ENCODE measurements at places on chromosomes 6 and 20. TPM values are rescaled to one million over a fixed set of nuclear protein-coding genes. Genes with fewer than 3 reads are reported as not detected.

DNA sequence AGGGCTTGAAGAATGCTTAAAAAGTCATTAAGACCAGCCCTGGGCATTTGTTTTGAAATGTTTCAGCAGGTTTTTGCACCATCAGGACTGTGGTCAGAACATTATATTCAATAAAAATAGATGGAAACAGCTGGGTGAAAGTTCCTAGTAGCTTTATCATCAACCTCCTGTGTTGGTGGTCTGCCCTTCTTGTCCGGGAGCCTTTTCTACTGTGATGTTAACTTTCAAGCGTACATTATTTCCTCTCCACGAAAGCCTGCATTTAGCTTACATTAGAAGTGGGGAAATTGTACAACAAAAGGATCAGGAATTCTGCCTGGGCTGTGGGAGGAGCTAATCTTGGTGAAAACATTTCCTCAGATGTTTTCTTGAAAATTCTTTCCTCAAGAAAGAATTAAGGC lies 71.1 kb downstream of the LAMA4 start:
- DNase-seq = no peak

PPP1R14C gene
- total RNA-seq = 0.09 TPM

NPEPL1 gene
- 19.3 TPM for total RNA-seq

DNA sequence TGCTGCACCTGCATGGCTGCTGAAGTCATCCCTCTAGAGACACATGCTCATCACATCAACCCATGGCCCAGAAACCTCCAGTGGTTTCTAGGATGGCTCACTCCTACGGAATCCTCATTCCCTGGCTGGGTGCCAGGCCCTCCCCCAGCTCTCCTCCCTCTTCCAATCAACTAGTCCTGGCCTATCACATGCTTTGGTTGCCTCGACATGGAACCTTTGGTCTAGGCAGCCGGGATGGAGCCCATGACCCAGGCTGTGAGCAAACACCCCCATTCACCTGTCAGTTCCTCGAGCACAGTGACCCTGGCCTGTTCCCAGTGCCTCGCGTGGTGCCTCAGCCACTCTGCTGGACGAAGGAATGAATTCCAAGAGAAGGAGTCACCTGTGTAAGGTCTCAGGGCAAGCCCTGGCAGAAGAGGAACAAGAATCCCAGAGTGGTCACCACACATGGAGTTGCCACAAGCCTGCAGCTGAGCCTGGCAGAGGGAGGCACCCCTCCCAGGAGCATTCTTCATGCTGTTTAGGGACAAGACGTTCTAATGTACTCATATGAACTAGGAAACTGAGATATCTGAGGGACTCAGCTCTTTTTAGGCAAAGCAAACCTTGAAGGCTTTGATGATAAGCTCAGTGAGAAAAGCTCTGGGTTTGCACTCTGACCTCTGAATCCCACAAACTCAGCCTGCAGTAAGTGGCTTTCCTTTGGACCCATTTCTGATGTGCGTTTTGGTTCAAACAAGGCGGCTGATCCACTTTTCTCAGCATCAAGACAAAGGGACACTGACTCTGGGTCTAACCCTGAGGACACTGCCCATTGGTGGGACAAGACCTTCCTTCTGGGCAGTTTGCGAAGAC lies 40.2 kb downstream of the PPP1R3G start:
- no peak for DNase-seq

BTN1A1 gene
- total RNA-seq = not detected

ELOVL4 gene
- total RNA-seq = 2.1 TPM

- DNase-seq = no peak
Measured at GRCh38 chr6:2817903-2818443, 23.7 kb downstream of the SERPINB1 start.

DNA sequence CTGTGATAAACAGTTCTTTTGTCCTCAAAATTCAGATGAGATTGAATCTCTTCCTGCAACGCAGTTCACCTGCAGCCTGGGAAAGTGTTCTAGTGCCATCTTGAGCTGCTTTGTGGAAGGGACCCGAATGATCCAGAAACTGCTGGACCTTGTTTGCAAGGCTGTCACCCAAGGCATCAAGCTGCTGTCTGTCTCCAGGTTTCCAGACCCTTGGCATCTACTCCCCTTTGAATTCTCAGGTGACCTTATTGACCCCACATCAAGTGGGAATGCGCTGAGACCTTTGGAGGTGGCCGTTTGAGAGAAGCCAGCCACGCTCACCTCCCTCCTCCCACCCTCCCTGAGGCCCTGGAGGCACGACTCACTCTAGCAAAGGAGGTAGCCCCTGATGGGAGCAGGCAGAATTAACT lies 112.5 kb downstream of the EDN3 start:
- DNase-seq = no peak

SEL1L2 gene
- not detected for total RNA-seq

GRCh38 chr6:68876792-68877493 lies 241.9 kb downstream of the ADGRB3 start:
- no peak for DNase-seq
